IPS DF 6.9 (cell line): ENCODE measurements at places on chromosomes 12 and 14.

GRCh38 chr14:59055439-59056045 is 132.9 kb upstream of the DAAM1 start:
- DNase-seq: no peak

DNA sequence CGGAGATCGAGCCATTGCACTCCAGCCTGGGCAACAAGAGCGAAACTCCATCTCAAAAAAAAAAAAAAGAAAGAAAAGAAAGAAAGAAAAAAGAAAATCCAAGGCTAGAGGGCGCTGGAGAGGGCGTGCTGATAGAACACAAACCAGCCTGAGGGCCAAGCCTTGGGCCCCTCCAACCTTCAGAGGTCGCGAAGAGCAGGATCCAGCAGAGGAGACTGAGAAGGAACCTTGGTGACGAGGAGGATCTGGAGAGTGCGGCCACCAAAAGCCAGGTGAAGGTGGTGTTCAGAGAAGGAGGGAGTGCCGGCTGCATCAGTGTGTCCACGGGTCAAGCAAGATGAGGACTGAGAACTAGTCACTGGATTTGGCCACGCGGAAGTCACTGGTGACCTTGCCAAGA is 4.1 kb upstream of the DYNC1H1 start:
- no peak for DNase-seq

DNA sequence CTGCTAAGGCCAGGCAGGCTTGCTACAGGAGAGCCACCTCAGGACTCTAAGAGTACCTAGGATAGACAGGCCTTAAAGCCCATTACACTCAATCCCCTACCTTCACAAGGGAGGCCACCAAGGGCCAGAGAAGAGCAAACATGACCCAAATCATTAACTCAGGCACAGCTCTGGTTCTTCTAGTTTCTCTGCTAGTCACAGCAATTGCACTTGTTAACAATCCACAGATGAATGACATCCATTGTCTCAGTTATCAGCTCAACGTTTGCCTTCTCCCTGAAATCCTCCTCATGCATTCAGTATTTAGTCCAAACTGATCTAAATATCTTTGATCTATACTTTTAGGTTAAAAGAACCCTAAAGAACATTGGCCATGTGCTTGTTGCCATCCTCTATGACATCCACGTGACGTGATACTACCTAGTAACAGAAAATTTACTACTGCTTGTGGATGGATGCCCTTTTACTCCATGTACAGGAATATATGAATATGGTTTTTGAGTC is 164.5 kb downstream of the STXBP6 start:
- no peak for DNase-seq

DNA sequence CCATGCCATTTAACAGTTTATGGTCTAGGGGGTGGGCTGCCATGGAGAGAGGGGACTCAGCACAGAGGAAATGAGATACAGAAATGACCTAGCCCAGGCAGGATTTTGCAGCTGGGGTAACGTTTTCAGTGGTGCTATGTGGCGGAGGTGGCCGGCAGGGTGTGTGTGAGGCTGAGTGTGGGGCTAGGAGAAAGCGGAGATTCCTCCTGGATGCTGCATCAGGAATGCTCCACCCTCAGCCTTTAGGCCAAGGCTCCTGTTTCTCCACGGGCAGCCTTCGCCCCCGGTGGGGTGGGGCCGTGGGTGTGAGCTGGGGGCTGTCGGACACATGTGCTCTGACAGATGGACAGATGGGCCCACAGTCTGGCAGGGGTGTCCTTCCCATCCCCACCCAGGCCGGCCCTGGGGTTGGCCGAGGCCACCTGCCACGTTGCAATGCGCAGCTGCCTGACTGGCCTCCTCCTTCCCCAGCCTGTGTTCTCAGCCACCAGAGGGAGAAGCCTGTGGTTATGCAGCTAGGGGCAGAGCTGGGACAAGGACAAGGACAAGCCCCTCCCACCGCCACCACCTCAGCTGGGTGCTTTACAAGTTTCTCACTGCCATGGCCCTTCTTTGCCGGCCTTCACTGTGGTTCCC is 44.3 kb downstream of the TEAD4 start:
- DNase-seq: no peak

DNA sequence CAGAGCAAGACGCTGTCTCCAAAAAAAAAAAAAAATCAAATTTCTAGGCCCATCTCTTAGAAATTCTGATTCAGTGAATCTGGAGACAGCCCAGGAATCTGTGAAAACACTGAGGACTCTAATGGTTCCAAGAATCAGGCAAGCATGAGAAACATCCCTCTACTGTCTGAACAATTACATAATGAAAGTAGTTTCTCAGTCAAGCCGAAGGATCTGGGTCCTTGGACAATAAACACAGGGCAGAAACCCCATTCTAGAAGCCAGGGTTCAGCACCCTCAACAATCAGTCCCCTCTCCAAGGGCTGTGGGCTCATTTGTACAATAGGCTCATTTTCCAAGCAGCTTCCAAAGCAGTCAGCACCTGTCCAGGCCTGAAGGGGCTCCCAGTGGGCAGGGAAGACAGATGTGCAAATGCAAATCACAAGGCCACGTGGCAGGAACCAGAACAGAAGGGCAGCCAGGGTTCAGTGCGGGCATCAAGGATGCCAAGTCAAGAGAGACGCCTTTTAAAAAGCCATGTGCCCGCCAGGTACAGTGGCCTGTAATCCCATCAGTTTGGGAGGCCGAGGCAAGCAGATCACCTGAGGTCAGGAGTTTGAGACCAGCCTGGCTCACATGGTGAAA is 96.1 kb downstream of the KSR2 start:
- DNase-seq: no peak

GRCh38 chr12:6724409-6724797 is 557 bp downstream of the COPS7A start:
- DNase-seq: no peak
